Naive thymus-derived CD4-positive, alpha-beta T cell (primary cell): ENCODE measurements at places on chromosomes 12 and 14. TPM values are rescaled to one million over a fixed set of nuclear protein-coding genes. Genes with fewer than 3 reads are reported as not detected.

DNA sequence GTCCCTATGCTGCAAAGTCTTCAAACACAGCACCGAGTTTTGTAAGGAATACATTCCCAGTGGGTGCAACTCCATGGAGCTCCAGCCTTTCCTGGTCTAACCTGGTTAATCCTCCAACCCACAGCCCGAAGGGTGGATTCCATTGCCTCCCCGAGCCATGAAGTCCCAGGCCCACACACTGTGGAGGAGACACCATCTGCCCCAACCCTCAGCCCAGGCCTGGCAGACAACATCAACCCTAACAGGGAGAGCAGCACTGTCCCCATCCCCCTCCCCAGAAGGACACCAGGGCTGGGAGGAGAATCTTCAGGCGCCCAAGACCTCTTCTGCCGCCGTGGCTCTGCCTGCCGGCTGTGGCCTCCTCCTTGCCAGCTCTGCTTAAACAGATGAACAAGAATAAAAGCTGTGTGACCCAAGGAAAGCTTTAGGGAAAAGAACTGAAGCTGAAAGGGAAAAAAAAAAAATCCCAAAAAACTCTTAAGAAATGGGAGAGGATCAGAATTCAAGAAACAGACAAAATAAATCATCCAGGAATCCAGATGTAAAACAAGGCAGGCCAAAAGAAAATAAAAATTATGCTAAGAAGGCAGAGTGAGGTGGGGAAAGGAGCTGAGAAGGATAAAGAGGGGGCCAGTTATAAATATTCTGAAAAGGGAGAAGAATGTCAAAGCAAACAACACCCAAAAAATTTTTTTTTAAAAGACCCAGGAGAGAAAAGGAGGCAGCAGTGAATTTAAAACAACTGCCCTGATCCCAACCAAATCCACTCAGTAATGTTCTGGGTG is 16.0 kb upstream of the ZFP36L1 start:
- H3K4me3 ChIP-seq = no peak overlapping the region
- H3K36me3 ChIP-seq = no peaks in the 10 kb centered on the region
- no peaks in the 10 kb centered on the region for H3K27me3 ChIP-seq
- peaks cover 34% of the 10 kb centered on the region for H3K4me1 ChIP-seq
- DNase-seq = no peak

DNA sequence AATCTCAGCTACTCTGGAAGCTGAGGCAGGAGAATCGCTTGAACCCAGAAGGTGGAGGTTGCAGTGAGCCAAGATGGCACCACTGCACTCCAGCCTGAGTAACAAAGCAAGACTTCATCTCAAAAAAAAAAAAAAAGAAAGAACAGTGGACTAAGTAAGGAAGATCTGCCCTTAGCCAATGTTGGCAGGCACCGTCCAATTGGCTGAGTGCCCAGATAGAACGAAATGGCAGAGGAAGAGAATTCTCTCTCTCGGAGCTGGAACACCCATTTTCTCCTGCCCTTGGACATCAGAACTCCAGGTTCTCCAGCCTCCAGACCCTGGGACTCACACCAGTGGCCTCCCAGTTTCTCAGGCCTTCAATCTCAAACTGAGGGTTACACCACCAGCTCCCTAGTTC is 49.9 kb downstream of the ESR2 start:
- H3K4me3 ChIP-seq = no peak overlapping the region
- H3K27me3 ChIP-seq = no peaks in the 10 kb centered on the region
- no peak for DNase-seq
- no peak overlapping the region for H3K27ac ChIP-seq

- no peak for DNase-seq
- H3K27me3 ChIP-seq = no peaks in the 10 kb centered on the region
- H3K27ac ChIP-seq = no peak overlapping the region
- no peaks in the 10 kb centered on the region for H3K36me3 ChIP-seq
Observed at GRCh38 chr12:85191-85666, 18.7 kb downstream of the IQSEC3 start.

DNA sequence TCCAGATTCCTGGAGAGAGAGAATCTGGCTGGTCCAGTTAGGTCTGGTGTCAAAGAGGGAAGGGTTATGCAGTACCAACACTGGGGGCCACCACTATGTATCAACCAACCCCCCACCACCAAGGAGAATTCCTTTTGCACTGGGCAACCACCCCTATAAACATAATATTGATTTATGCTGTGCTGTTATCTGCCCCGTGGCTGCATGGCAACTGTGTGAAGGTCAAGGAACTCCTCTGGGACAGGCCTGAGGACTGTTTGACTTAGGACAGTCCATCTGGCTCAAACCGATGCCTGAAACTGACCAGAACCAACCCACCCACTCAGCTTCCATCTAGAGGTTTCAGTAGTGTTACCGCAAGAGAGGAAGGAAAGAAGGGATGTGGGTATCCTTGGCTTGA is 20.5 kb downstream of the PLEKHH1 start:
- no peaks in the 10 kb centered on the region for H3K4me1 ChIP-seq
- H3K27ac ChIP-seq = no peak overlapping the region
- H3K4me3 ChIP-seq = no peak overlapping the region
- no peak for DNase-seq
- no peaks in the 10 kb centered on the region for H3K36me3 ChIP-seq

DNA sequence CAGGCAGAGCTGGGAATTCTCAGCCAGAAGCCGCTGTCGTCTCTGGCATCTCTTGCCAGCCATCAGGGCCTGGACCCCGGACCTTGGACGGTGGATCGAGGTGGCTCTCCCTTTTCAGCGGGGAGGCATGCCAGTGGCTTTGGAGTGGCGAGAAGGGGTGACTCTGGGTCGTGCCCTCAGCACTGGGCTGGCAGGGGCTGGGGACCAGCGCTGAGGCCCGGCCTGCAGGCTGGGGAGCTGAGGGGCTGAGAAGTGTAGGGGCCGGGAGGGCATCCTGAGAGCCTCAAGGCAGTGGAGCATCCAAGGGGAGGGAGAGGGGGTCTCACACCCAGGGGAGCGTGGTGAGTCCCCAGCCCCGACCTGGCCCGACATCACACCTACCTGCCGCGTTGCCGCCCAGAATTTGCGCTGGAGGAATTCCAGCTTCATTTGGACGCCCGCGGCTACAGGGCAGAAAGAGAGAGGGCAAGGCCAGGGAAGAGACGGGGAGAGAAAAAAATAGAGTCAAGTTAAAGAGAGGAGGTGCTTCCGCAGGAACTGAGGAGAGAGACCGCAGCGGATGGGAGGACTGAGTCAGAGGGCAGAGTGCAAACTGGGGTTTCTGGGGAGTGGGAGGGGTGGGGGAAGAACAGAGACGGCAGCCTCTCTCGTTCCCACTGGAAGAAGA is 9.0 kb upstream of the LRTM2 start:
- H3K27me3 ChIP-seq = no peaks in the 10 kb centered on the region
- H3K4me3 ChIP-seq = no peak overlapping the region
- no peak for DNase-seq
- peak overlapping the region; percentile 51 for H3K27ac ChIP-seq
- no peaks in the 10 kb centered on the region for H3K36me3 ChIP-seq

- no peak overlapping the region for H3K4me3 ChIP-seq
- no peaks in the 10 kb centered on the region for H3K36me3 ChIP-seq
- DNase-seq = no peak
Observed at GRCh38 chr14:36442824-36443241, 77.2 kb downstream of the NKX2-1 start.

DNA sequence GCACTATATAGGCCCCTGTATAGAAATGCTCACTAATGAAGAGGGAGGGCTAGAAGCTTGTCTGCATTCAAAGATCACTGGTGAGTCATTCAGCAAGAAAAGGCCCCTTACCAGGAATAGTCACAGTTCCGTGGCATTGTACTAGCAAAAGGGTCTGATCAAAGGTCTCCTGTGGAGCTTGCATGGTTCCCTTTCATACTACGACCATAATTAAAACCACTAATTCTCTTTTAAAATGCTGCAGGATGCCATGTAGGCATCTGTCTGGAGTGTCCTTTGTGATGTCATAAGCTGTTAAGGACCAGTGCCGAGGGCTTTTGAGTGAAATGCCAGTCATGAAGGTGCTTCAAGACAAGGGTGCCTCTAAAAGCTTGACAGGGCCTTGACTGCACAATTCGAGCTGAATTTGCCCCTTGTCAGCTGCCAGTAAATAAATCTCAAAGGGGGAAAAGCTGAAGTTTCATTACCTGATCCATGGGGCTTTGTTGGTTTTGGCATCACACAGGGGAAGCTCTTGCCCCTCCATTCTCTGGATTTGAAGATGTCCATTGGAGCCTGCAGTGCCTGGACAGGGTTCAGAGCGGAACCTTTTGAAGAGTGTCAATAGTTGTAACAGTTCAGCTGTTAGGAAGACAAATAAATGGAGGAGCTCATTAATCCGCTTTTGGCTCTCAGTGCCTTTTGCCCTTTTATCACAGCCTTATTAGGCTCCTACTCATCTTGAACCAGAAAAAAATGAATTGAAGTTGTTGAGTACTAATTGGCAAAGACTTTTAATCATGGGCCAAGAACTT is 69.1 kb downstream of the TMEM260 start:
- no peaks in the 10 kb centered on the region for H3K4me1 ChIP-seq
- no peak overlapping the region for H3K27ac ChIP-seq
- no peak overlapping the region for H3K4me3 ChIP-seq
- no peaks in the 10 kb centered on the region for H3K27me3 ChIP-seq

- H3K36me3 ChIP-seq = peaks cover 75% of the 10 kb centered on the region
- peak overlapping the region; percentile 90 for H3K27ac ChIP-seq
- no peak for DNase-seq
- H3K27me3 ChIP-seq = no peaks in the 10 kb centered on the region
- peak overlapping the region; percentile 21 for H3K4me3 ChIP-seq
Observed at GRCh38 chr14:92657457-92658142, 90.8 kb downstream of the LGMN start.

The ZFC3H1 gene
- polyA plus RNA-seq = 26.3 TPM

The MANSC4 gene
- polyA plus RNA-seq = not detected

The KRT3 gene
- polyA plus RNA-seq = not detected
